ENCODE measurements at places on chromosomes 12 and 14.

GRCh38 chr14:86912709-86913108, 1080.3 kb downstream of the GALC start:
- peak; percentile 84 for DNase-seq

- no peak for DNase-seq
Observed at GRCh38 chr12:46982629-46983392, 96.6 kb upstream of the PCED1B start.

GRCh38 chr12:61919686-61920085, 340.5 kb upstream of the USP15 start:
- no peak for DNase-seq

- no peak for DNase-seq
Observed at GRCh38 chr12:27460471-27460978, 14.0 kb downstream of the SMCO2 start.

DNA sequence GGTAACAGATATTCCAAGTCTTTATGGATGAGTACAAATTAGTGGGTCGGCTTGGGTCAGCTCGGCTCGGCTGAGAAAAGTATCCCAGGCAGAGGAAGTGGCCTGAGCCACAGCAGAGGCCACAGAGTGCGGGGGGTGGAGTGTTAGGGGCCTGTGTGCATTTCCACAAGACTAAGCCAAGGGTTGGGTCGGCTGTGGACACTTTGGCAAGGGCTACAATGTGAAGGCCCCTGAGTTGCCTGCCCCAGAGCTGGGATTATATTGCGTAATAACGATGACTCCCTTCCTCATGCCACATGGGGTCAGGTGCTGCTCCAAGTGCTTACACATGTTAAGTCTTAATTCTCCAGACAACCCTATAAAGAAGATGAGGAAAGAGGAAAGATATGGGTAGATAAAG, 11.4 kb downstream of the EVL start:
- DNase-seq, result peak; percentile 42

DNA sequence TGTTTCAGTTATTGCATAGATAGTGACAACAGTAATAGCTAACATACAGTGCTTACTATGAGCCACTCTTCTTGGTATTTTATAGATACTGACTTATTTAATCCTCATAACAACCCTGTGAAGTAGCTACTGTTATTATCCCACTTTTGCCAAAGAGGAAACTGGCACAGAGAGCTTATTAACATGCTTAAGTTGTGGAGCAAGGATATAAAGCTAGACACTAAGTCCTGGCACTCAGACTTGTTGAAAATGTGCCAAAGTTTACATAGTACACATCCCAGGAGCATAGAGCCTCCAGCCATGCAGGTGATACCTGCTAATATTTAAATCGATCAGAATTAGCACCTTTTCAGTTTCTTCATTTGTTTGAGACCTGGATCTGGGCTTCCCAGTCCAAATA, 41.8 kb downstream of the VEZT start:
- no peak for DNase-seq

- DNase-seq, result no peak
Observed at GRCh38 chr14:89004166-89004565, 179.7 kb downstream of the TTC8 start.

DNA sequence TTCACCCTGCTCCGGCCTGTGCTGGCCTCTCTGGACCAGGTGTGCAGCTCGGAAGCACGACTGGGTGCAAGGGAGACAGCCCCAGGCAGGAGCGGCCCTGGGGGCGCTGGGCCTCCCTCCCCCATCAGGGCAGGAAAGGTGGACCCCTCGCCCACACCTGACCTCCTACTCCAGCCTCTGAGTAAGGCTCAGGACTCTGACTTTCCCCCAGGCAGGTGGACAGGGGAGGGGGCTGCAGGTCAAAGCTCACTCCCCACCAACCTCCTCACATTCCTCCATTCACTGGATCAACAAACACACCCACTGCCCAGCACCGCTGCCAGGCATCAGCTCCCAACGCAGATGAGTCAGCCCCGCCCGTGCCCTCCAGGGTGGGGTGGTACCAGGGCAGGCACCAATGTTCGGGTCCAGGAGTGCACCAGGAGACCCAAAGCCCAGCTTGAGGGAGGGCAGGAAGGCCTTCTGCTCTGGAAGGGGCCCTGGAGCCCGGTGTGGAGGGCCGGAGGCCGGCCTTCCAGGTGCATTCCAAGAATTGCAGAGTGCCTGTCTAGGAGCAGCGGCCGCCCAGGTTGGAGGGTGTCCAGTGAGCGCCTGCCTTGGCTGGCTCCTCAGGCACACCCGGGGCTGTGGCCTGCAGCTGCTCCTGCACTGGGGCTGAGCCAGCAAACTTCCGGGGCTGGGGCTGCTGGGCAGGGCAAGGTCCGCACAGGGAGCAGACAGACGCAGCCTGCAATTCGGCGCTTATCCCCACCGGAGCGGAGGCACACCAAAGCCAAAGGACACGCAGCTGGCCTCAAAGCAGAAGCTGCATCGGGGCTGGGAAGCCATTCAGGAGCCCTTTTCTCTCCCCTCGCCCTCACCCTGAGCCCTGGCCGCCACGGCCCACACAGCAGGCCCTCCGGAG, 1.6 kb upstream of the INF2 start:
- DNase-seq, result no peak

GRCh38 chr12:54394281-54394719, 9.8 kb upstream of the ZNF385A start:
- peak; percentile 29 for DNase-seq

GRCh38 chr14:69685218-69685616, 73.8 kb downstream of the SUSD6 start:
- DNase-seq, result no peak

- no peak for DNase-seq
Observed at GRCh38 chr14:72609205-72609916, 284.5 kb downstream of the DPF3 start.

GRCh38 chr12:23113781-23114180, 488.8 kb downstream of the ETNK1 start:
- DNase-seq, result no peak
